ENCODE measurements at places on chromosomes 2 and 18. TPM values are rescaled to one million over a fixed set of nuclear protein-coding genes. Genes with fewer than 3 reads are reported as not detected.
A peak's percentile ranks its signal among the peaks of the same experiment; 100 is the strongest.

DNA sequence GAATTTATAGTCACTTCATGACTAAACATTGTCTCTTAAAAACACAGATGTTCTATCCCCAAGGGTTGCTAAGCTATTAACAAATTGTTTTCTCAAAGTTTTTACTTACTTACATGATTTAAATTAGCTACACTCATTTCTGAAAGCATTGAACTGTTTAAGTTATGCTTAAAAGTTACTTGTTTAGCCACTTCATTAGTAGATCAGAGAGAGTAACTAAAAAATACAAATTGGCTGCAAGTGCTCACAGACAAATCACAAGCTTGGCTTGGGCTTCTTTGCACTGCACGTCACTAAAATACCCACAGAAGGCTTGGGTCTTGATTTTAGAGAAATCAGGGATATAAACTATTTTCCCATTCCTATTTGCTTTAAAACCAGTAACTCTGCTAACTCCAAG lies 114.1 kb upstream of the SMAD7 start:
- H3K27me3 ChIP-seq = no peaks in the 10 kb centered on the region
- H3K27ac ChIP-seq = no peak overlapping the region
- DNase-seq = no peak
- no peaks in the 10 kb centered on the region for H3K4me1 ChIP-seq

DNA sequence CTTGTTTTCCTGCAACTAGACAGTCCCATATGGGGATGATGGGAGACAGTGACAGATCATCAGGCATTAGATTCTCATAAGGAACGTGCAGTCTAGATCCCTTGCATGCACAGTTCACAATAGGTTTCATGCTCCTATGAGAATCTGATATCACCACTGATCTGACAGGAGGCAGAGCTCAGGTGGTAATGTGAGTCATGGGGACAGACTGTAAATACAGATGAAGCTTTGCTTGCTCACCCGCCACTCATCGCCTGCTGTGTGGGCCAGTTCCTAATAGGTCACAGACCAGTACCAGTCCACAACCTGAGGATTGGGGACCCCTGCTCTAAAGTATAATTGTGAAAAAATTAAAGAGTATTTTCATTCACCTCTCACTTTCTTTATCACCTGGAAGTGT lies 23.6 kb upstream of the RAB1A start:
- H3K4me1 ChIP-seq = peaks cover 7% of the 10 kb centered on the region
- no peak for DNase-seq
- no peak overlapping the region for H3K4me3 ChIP-seq
- H3K27me3 ChIP-seq = peaks cover 19% of the 10 kb centered on the region
- no peak overlapping the region for H3K27ac ChIP-seq

DNA sequence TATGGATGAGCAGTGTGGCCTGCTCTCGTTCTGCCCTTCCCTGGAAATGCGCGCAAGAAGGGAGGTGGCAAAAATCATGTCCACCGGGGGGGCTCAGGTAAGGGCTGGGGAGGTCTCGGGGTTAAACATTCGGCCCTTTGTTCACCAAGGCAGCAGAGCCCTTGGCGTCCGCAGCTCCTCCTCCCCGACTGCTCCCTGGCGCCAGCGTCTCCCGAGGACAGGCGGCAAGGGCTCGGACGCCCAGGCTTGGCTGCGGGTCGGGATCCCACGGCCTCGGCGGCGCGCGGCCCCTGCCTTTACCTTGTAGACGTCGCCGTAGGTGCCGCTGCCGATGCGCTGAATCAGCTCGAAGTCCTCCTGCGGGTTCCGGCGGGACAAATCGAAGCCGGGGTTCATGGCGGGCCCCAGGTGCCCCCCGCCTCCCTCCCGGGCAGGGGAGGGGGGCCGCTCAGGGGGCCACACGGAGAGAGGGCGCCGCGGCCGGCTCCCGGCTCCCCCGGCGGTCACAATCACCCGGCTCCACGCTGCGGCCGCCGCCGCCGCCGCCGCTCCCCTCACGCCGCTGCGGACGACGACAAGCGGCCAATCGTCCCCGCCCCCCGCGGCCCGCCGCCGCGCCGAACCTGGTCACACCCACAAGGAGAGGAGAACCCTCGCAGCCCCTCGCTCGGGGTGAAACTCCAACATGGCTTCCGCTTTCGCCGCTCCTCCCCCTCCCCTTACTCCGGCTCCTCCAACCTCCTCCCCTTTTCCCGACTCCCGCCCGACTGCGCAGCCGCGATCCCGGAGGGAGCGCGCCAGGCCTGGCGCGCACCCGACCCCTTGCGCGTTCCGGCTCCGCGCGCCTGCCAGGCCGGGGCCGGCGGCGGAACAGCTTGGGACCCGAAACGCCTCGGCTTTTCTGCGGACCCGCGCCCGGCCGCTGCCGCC lies at the start of gene MAP4K3:
Gene MAP4K3 (minus strand): TSS at position 694 of the 930 bp plus-strand sequence. CDS start 298 bp downstream, at position 396.
- H3K27me3 ChIP-seq = no peaks in the 10 kb centered on the region
- H3K36me3 ChIP-seq = 0 out of 2 replicates have a peak, but pooled peaks cover 9% of the 10 kb centered on the region
- peak within 1 kb of the TSS; percentile 92 for H3K4me3 ChIP-seq
- peak; percentile 90 for DNase-seq
- H3K4me1 ChIP-seq = peaks cover 63% of the 10 kb centered on the region
- H3K27ac ChIP-seq = peak within 1 kb of the TSS; percentile 60

- H3K4me1 ChIP-seq = no peaks in the 10 kb centered on the region
- H3K36me3 ChIP-seq = peaks cover 4% of the 10 kb centered on the region
- DNase-seq = no peak
- peaks cover 3% of the 10 kb centered on the region for H3K27me3 ChIP-seq
- no peak overlapping the region for H3K27ac ChIP-seq
Observed at GRCh38 chr2:17573085-17573803, 32.7 kb downstream of the VSNL1 start.

- no peak overlapping the region for H3K27ac ChIP-seq
- H3K27me3 ChIP-seq = peaks cover 8% of the 10 kb centered on the region
- no peaks in the 10 kb centered on the region for H3K36me3 ChIP-seq
Observed at GRCh38 chr2:239879423-239880084, 145.6 kb downstream of the NDUFA10 start.

- H3K27ac ChIP-seq = no peak overlapping the region
- DNase-seq = no peak
- no peak overlapping the region for H3K4me3 ChIP-seq
- H3K36me3 ChIP-seq = no peaks in the 10 kb centered on the region
Observed at GRCh38 chr2:88170472-88170892, 336 bp downstream of the THNSL2 start.

DNA sequence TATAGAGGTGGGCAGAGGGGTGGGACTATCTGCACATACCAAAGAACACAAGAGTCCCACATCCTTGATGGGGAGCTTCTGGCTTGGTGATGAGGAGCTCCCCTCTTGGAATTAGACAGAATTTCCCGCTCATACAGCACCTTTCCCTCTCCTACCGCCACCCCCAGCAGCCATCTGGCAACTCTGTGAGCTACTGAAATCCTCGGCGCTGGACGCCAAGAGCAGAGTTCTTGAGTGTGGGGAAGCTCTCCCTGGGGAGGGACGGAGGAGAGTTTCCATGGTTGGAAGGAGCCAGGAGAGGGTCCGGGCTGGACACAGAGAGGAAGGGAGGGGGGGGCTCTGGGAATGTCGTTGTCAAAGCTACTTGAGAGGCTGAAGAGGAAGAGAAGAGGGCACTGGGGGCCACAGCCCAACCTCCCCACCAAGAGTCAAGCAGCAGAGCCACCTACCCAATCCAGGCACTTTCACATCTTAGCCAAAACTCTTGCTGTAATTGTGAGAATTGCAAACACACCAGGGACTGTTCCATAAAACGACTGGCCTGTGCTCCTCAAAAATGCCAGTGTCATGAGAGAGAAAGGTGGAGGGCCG lies 89.4 kb upstream of the MCFD2 start:
- H3K4me3 ChIP-seq = 0 out of 2 replicates have a peak overlapping the region, but pooled peaks have one; percentile 13
- peaks cover 9% of the 10 kb centered on the region for H3K27me3 ChIP-seq
- peaks cover 57% of the 10 kb centered on the region for H3K4me1 ChIP-seq
- peak overlapping the region; percentile 91 for H3K27ac ChIP-seq

GRCh38 chr2:30048636-30049175 lies 98.1 kb upstream of the YPEL5 start:
- H3K36me3 ChIP-seq = no peaks in the 10 kb centered on the region
- no peak for DNase-seq
- H3K27ac ChIP-seq = no peak overlapping the region

Gene SLC9A2
- total RNA-seq = not detected

Gene ARHGEF33
- total RNA-seq = 1.1 TPM

Gene CHST9
- not detected for total RNA-seq

All from HFFc6 (cell line).